Naive thymus-derived CD8-positive, alpha-beta T cell (primary cell): ENCODE measurements at places on chromosomes 7 and 10. TPM values are rescaled to one million over a fixed set of nuclear protein-coding genes. Genes with fewer than 3 reads are reported as not detected.

The CAMK1D gene
- 10.8 TPM for polyA plus RNA-seq

The GRID2IP gene
- polyA plus RNA-seq, result not detected

The PIK3AP1 gene
- polyA plus RNA-seq, result 20.2 TPM

The ASZ1 gene
- polyA plus RNA-seq, result not detected

The ARMC3 gene
- polyA plus RNA-seq, result not detected

The CDK1 gene
- polyA plus RNA-seq, result 0.56 TPM

The ATG9B gene
- 24.7 TPM for polyA plus RNA-seq

DNA sequence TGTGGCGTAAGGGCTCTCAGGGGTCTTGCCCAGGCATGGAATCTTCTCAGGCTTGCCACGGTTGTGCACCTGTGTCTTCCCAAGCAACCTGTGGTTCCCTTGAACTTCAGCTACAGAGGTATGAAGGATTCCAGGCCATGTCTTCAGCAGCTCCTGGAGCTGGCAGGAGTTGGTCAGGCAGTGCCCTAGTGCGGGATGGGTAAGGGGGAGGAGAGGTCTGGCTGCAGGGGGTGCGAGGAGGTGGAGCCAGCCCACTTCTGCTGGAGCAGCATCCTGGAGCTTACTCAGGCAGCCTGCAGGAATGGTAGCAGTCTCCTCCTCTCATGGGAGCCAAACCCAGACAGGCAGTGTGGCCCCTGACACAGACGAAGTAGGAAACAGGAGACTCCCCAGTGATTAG, 3.8 kb upstream of the TRIL start:
- no peak for DNase-seq

- no peak for DNase-seq
Observed at GRCh38 chr10:122286867-122287266, 15.8 kb downstream of the BTBD16 start.

DNA sequence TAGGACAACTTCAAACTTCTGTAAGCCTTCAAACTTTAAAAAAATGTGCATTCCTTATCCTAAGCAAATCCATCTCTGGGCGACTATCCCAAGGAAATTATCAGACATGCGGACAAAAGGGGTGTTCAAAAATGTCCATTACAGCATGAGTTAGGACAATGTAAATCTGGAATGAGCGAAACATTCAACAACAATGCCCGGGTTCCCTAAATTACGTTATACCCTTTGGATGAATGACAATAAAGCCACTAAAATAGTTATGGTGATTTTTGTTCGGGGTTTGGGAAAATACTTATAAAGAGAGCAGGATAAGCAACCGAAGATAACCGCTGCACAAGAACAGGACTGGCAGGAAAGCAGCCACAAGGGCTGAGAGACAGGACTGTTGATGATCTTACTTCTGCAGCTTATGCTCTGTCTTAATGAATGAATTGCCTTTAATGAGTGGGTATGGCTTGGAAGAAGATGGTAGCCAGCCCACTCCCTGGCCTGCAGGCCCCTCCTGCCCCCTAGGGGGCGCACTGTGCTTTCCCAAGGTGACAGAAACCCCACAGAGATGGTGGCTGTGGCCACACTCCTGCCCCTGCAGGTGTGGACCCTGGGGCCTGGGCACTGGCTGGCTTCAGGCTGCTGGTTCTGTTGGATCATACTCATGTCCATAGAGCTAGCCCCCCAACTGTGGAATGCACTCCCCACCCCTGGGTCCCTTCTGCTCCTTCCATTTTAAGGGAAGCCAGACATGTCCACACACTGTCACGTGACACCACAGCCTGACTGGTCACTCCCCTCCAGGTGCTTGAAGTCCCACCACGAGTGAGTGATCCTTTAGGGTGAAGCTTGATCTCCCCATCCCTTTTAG, 45.0 kb downstream of the ZCCHC24 start:
- peak; percentile 67 for DNase-seq

GRCh38 chr7:97871659-97872024, 566 bp downstream of the ASNS start:
- DNase-seq, result no peak

- DNase-seq, result no peak
Observed at GRCh38 chr10:77062381-77062780, 575.2 kb downstream of the KCNMA1 start.

- DNase-seq, result no peak
Observed at GRCh38 chr10:77711683-77712049, 74.1 kb upstream of the KCNMA1 start.

GRCh38 chr7:11155883-11156282, 182.2 kb downstream of the PHF14 start:
- no peak for DNase-seq

DNA sequence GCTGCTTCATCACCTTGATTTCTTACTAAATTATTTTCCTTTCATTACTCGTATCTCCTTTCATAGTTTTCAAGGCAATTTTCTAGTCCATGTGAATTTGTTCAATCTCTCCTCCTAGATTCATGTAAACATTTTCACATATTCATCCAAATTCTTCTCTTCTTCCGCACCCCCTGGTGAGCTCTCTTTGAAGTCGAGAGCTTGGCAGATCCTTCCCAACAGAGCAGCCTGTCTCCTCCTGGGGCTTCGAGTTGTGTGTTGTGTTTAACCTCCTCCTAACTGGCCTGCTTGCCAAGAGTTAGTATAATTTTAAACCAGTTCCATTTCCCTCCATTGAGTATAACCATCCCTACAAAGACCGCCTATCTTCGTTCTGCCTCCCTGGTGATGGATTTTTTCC, 272.4 kb upstream of the CELF2 start:
- no peak for DNase-seq

- DNase-seq, result no peak
Observed at GRCh38 chr10:101055411-101055810, 6.4 kb upstream of the KAZALD1 start.

DNA sequence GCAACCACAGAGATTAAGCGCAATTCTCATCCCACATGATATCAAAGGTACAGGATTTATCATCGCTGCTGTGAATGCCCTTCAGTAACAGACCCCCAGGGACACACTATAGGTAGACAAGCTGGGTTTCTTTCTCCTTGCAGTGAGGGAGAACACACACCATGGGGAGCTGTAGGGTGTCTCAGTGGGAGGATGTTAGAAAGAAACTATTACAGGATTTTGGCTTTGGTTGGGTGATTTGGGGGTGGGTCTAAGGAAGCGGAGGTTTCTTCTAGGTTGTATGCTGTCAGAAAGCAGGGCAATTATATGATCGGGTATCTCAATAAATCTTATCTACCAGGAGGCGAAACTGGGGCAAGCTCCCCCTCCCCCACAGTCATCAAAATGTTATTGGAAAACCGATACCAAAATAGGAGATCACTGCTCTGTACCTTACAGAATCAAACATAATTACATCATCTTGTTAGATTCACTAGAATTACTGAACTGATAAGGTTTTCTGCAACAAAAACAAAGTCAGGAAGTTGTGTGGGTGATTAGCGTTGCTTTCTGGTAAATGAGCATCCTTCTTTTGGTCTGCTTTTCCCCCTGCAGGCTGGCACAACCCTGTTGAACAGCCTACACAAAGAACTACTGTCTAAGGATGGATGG, 209.7 kb downstream of the TEX36 start:
- no peak for DNase-seq

DNA sequence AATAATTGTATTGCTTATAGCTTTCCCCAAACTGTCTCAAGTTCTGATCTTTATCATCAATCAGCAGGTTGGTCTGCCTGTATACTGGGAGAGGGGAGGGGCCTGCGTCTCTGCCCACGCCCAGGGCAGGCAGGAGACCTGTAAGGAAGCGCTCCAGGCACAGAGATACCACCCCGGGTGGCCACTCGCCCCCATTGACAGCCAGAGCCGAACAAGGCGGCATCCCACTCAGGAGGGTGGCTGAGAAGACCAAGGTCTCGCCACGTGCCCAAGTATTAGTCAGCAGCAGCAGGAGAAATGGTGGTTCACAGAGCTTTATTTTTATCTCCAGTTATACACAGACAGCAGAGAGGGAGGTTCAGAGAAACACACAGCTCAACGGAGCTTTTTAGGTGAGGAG, 7.2 kb downstream of the STK32C start:
- DNase-seq, result no peak

GRCh38 chr7:37984750-37985390, 64.4 kb downstream of the EPDR1 start:
- DNase-seq, result no peak

DNA sequence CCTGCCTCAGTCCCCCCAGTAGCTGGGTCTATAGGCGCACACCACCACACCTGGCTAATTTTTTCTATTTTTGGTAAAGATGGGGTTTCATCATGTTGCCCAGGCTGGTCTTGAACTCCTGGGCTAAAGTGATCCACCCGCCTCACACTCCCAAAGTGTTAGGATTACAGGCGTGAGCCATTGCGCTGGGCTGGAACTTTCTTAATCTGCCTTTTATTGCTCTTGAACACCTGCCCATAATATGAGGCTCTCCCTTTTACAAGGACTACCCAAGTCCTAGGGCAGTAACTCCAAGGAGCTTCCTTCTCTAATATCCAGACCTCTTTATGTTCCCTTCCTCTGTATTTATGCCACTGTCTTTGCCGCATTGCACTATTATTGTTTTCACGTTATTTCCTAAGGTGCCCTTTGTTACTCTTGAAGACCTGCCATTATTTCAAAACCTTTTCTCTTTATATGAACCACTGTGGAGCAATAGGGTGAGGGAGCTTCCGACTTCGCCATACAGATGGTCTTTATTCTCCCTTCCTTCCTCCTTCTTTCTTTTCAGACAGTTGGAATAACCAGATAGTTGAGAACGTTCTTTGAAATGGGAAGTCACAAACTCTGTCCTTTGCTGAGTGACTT, 36.3 kb upstream of the TCF7L2 start:
- no peak for DNase-seq

DNA sequence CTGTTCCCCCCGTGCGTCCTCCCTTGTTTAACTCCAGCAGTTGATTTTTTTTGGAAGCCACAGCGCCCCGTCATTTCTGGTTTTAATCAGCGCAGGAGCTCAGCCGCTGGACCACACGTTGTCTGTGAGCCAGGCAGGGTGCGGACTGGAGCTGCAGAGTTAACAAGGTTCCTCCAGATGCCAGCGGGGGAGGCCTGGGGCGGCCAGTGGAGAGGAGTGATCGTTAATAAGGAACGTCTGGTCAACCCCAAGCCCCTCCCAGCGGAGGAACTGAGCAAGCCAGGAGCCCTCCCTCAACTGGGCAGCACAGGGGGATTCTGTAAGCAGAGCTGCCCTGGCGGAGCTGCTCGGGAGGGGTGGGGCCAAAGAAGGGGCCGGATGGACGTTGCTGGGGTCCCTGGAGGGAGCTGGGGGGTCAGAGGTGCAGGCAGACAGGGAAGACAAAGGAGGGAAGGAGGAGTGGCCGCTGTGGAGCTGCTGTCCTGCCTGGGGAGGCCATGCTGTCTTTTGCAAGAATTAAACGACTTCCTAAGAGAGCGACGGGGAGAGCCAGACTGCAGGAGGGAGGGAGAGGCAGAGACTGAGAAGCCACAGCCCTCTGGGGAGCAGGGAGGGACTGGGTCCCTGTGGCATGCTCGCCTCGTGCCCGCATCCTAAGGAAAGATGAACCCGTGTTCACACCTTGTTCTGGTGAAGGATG, 537.1 kb upstream of the FOXK1 start:
- no peak for DNase-seq

- no peak for DNase-seq
Observed at GRCh38 chr7:128115336-128115820, 84.1 kb upstream of the LRRC4 start.

DNA sequence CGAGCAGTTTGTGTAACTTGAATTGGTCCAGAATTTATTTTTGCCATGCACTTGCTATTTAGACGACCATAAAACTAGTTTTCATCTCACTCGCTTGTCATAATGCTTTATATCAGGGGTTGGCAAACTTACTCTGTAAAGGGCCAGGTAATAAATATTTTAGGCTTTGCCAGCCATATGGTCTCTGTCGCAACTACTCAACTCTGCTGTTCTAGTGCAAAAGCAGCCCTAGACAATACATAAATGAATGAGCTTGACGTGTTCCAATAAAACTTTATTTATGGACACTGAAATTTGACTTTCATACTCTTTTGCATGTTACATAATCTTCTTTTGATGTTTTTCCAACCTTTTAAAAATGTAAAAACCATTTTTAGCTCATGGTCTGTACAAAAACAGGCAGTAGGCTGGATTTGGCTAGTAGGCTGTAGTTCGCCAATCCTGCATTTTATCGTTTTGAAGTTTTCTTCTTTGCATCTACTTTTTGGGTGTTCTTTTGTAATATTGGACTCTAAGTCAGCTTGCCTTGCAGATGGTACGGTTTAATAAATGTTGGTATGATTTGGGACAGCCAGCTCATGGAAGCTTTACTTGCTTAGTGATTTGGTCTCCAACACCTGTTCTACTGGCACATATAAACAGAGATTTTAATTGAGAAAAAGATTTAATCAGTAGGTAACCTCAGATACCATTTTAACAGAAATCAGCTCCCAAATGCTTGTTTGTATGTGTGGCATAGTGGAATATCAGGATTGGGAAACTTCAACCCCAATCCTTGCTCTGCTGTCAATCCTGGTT, 25.6 kb downstream of the SND1 start:
- no peak for DNase-seq

- no peak for DNase-seq
Observed at GRCh38 chr7:18905316-18905943, 212.0 kb downstream of the TWIST1 start.

DNA sequence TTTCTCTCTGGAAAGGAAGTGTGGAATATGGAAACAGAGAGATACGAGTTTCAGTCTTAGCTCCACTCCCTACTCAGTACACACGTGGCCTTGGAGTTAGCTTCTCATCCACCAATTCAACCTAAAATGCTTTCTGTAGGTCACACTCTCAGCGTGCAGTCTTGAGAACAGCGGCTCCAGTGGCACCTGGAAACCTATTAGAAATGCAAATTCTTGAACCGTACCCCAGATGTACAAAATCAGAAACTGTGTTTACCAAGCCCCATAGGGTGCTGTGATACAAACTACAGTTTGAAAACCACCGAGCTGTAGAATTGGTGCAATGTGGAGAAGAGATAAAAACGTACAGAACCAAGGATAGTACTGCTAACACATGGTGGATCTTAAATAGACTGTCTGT, 91.1 kb upstream of the SP4 start:
- no peak for DNase-seq

GRCh38 chr10:60967854-60968484, 24.0 kb upstream of the RHOBTB1 start:
- no peak for DNase-seq

GRCh38 chr10:100858747-100859483, 53.8 kb upstream of the SLF2 start:
- DNase-seq, result no peak

GRCh38 chr7:151089893-151090730, 3.8 kb downstream of the AGAP3 start:
- no peak for DNase-seq
